GM06990 (cell line): ENCODE measurements at places on chromosomes 6 and 20.

DNA sequence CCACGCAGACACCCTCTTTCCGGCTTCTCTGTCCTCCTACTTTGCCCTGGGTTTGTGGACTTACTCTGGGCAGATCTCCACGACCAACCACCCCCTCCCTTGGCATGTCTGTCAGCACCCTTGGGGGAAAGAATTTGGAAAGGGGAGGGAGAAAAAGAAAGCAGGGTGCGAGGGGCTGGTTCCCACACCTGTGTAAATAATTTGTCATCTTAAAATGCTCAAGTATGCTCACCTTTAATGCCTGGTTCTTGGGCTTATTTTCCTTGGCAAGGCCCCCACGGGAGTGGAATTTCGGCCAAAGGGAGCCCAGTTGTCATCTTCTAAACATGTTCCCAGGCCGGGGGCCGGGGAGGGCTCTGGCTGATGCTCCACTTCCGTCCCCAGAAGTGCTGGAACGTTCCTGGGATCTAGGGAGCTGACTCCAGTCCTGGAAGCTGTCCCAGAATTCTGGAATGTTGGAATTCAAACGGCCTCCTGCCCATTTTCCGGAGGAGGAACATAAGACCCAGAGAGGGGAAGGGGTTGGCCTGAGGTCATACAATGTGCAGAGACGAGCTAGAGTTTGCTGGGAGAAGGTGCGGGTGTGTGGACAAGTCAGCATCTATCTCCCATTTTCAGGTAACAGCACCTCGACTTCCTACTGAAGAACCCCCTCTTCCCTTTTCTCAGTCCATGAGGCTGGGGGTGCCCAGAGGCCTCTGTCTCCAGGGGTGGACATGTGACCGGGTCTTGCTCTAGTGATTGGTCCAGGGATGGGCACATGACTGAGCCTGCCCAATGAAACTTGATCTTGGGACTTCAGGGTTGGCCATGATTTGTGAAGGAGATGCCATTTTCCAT is 122.3 kb downstream of the CEBPB start:
- no peak for DNase-seq

GRCh38 chr6:94215552-94215951 is 796.2 kb upstream of the EPHA7 start:
- no peak for DNase-seq

GRCh38 chr6:168555618-168556273 is 114.8 kb downstream of the SMOC2 start:
- no peak for DNase-seq

- DNase-seq = peak; percentile 73
These were observed 1.1 kb upstream of the SYTL3 start for GRCh38 chr6:158648682-158649131.

- DNase-seq = peak; percentile 6
These were observed at the start of gene MCHR2 for GRCh38 chr6:99993533-99994251. MCHR2 (minus strand) TSS chr6:99994223; CDS start chr6:99956147, 38,076 bp downstream.

DNA sequence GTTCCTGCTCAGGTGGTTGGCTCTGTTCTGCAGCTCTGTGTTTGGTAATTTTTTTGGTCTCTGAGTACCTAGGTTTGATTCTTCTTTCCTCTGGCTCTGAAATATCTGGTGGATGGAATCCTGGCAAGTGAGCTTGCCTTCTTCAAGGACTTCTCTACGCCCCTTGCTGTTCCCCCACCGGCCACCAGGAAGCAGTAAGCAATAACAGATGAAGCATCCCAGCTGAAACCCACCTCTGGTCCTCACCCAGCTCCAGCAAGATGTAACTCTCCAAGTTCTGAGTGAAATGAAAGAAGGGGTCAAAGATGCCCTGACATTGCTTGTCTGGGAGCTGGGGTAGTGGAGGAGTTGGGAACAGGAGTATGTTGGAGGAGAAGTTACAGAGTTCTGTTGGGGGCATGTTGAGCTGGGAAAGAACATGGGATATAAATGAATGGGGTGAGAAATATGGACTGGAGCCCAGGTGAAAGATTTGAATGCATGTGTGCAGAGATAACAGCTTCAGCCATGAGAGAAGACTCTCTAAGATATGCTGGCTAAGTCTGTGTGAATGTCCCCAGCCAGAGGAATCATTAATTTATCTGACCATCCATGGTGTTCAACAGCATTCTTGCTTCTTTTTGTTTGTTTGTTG is 51.3 kb upstream of the GLP1R start:
- no peak for DNase-seq

DNA sequence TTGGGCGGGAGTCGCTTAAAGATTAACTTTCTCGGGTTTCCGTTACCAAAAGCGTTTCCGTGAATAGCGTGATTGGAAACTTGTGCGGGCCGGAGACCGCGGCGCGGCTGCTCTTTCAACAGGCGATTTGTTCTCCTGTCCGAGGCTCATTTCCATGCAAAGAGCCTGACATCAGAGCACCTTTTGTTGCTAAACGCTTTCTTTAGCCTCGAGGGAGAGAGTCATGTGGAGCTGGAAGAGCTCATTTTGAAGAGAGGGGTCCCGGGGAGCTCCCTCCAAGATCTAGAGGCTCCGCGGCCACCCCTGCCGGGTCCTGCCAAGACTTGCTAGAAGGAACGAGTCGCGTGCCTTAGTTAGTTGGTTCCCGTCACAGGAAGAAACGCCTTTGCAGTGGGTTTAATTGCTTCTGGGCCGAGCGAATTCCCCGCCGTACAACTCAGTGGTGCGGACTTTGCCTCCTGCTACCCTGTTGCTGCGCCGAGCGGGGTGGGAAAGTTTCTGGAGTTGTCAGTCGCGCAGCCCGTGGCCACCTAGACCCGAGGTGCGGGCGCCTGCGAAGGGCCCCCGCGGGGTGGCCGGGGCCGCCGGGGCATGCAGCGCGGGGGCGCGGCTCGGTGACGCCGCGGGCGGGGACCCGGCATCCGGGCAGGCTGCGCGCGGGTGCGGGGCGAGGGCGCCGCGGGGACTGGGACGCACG is at the start of gene SASH1:
Gene SASH1 (plus strand): TSS at position 489 of the 697 bp plus-strand sequence. CDS start 230 bp downstream, outside the sequence.
- DNase-seq = peak; percentile 12

DNA sequence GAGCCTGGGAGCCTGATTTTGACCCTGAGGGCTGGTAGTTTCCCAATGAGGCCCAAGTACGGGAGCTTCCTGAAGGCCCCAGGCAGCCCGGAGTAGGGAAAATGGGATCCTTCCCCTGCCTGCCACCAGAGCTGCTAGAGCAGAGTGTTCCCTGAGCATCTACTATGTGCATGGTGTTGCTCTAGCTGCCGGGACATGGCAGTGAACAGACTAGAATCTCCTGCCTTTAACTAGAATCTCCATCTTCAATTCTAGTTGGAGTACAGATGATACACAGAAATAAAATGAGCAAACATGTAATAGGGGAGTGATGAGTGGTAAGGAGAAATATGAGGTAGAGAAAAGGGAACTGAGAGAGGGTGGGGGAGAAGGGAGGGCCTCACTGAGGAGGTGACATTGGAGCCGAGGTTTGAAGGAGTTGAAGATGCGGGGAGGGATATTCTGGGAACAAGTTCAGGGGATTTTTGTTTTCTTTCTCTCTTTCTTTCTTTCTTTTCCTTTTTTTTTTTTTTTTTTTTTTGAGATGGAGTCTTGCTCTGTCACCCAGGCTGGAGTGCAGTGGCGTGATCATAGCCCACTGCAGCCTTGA is 18.5 kb downstream of the VSTM2L start:
- DNase-seq = peak; percentile 52

- no peak for DNase-seq
These were observed 37.4 kb upstream of the GABRR1 start for GRCh38 chr6:89254569-89254968.

- DNase-seq = no peak
These were observed 3.0 kb upstream of the C20orf204 start for GRCh38 chr20:64032706-64033624.

GRCh38 chr6:17813542-17813941 is 106.8 kb upstream of the NUP153 start:
- DNase-seq = no peak

DNA sequence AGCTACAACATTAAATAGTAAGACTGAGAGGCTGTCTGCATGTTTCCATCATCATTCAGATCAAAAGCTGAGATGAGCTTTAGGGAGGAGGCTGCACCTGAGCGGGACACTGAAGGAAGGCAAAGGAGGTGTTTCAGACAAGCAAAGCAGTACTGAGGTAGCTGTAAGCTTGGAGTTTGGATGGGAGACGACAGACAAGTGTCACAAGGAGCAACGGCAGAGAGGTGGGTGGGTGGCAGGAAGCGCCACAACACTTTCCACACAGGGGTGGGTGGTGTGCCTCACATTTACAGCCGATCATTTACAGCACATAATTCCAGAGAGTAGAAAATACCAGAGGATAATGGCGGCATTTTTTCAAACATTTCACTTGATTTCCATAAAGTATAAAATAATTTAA is 205.5 kb upstream of the SHLD1 start:
- DNase-seq = no peak
